ENCODE measurements at places on chromosomes 4 and X.

DNA sequence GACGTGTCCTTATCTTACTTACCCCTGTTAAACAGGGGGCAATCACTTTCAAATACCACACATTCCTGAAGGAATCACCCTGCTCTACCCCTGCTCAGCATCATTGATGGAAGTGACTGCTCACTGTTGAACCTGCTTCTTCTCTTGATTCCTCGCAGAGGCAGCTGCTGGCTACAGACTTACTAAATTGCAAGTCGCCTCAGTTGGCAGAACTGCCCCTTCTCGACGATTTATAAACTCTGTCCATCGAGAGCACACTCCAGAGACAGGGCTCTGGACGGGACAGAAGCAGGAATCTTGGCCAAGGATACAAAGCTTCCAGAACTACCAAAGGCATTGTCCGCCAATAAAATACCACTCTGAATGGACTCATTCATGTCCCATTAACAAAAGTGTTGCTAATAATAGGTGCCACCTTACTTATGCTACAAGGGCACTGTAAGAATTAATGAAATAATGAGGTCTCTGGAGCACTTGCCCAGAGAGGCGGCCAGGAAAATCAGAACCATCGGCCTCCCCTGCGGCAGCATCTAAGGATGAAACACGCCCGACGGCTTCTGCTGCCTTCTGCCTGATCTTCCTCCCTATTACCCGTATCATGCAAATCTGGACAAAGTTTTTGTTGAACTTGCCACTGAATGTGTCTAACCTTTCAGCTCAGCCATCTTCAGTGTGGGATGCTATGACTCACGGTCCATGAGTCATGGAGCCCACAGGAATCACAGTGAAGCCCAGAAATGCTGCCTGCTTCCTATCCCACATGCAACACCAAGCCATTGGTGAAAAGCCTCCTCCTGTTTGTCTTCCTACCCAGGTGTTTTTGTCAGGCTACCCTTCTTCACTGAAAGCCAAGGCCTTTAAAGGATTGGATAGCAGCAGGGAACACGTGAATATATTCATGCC is 164.9 kb downstream of the MAML3 start:
- DNase-seq = peak; percentile 54

DNA sequence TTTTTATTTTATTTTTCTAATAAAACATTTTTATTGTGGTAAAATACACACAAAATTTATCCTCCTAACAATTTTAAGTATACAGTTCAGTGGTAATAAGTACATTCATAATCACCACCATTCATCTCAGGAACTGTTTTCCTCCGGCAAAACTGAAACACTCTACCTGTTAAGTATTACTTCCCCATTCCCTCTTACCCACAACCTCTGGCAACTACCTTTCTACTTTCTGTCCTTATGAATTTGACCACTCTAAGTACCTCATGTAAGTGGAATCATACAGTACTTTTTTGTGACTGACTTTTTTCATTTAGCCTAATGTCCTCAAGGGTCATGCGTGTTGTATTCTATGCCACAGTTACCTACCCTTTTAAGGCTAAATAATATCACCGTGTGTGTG is 21.1 kb upstream of the HSFX4 start:
- no peak for DNase-seq

DNA sequence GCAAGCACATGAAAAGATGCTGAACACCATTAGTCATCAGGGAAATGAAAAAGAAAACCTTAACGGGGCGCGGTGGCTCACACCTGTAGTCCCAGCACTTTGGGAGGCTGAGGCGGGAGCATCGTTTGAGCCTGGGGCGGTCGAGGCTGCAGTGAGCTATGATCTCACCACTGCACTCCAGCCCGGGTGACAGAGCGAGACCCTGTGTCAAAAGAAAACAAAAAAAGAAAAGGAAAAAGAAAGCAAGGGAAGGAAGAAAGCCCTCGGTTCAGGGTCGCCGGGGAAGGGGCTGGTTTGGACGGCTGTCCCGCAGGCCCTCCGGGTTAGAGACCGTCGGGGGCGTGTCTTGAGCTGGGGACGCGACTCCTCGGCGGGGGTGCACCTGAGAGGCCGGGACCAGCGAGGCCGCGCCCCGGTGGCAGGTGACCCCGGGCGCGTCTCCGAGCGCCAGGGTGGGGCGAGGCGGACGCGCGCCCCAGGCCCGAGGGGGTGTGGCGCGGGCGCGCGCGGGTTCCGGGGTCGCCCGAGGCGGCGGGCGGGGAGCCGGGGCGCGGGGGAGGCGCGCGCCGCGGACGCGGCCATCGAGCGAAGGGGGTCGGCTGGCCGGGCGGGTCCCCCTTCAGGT is 478 bp upstream of the PLXNA3 start:
- DNase-seq = no peak

- DNase-seq = no peak
These were observed 677 bp upstream of the CENPC start for GRCh38 chr4:67546004-67546356.

DNA sequence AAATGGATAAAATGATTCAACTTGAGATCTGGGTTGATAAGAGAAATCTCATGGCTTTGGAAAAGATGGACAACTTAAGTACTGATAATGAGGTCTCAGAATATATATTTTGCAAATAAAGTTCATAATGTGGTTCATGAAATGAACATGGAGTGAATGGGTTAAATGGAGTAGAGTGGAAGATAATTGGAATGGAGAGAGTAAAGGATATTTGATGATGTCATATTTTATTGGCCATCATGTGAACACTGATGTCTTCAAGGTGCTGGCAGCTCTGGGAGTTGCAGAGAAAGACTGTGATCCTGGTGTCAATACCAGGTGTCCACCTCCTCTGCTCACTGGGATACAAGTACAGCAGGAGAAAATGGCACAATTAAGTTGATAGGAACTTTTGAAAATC is 133.9 kb upstream of the ZXDA start:
- DNase-seq = no peak

DNA sequence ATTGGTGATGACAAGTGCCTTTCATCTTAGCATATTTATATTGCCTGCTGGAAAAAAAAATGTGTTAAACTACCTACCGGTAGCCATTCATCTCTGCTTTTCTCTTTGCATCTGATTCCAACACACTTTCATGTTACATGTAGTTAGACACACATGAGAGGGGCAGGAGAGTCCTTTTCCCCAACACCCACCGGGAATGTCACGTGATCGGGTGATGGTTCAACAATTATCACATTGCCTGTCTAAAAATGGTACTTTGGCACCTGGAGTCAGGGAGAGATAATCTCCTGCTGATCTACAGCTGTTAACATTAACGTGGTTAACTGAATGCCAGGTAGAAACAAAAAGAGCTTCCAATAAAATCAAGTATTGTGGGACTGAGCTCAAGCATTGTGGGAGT is 19.6 kb upstream of the PBDC1 start:
- no peak for DNase-seq

- DNase-seq = no peak
These were observed 367.8 kb downstream of the GASK1B start for GRCh38 chr4:157804986-157805385.

- DNase-seq = no peak
These were observed 8.4 kb downstream of the TMEM271 start for GRCh38 chr4:567457-568350.

- DNase-seq = no peak
These were observed 75.8 kb downstream of the TSPAN7 start for GRCh38 chrX:38636949-38637819.

DNA sequence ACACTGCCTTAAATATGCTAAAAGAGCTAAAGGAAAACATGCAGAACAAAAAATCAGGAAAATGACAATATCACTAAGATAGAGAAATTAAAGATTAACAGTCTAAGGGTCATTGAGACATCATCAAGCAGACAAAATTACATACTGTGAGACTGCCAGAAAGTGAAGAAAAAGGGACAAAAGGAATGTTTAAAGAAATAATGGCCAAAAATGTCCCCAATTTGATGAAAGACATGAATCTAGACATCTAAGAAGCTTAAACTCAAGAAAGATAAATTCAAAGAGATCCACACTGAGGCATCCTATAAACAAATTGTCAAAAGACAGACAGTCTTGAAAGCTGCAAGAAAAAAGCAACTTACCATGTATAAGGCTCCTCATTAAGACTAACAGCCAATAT is 63.7 kb downstream of the OPHN1 start:
- no peak for DNase-seq

DNA sequence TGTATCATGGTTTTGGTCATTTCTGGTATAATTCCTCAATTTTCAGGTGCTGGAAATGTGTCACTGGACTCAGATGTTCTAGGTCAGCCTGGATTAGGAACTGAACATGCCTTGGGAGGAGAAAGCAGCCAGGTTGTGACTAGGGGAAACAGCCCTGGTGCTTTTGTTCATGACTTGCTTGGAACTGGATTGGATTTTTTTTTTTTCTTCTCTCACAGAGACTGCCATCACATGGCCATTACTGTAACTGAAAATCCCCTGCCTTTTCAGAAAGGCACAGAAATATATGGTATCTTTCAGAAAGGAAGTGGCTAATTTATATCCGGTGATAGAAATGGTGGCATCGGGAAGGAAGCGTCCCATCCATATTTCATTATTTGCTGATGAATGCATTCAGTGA is 34.6 kb downstream of the SEPTIN11 start:
- DNase-seq = no peak

DNA sequence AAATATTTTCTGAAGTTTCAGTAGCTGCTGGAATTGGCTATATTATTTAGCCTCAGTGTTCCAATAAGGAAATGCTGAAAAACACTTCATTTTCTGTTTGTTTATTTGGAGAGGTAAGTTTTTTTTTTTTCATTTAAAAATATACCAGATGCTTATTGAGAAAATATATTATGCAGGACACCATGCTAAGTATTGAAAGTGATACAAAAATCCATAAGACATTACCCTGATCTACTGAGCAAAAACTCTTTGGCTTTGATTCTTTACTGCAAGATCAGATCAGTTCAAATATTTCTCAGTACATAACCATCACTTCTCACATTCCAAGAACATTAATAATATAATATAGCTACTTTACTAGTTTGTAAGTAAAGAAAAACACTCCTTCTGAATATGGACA is 123.4 kb upstream of the PACRGL start:
- no peak for DNase-seq

- DNase-seq = no peak
These were observed 76.5 kb upstream of the ATP8A1 start for GRCh38 chr4:42733380-42733779.

GRCh38 chr4:38106886-38107514 is 146.8 kb downstream of the PTTG2 start:
- DNase-seq = no peak

DNA sequence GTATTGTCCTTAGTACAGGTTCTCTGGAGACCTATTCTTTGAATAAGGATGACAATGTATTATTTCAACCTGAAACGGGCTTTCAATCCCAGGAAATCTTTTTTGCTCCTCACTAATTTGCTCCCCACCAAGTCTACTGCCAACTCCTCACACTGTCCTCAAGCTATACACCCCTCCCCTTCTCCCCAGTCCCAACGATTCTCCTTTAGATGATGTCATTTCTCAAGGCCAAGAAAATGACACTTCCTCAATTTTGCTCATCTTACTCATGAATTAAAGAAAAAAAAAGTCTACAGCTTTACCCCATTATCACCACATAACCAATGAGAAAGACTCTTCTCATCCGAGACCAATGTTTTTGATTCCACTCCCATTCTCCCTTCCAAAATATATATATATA is 20.6 kb downstream of the AP1S2 start:
- DNase-seq = no peak

GRCh38 chrX:115898382-115899001 is 272.1 kb upstream of the AGTR2 start:
- no peak for DNase-seq

DNA sequence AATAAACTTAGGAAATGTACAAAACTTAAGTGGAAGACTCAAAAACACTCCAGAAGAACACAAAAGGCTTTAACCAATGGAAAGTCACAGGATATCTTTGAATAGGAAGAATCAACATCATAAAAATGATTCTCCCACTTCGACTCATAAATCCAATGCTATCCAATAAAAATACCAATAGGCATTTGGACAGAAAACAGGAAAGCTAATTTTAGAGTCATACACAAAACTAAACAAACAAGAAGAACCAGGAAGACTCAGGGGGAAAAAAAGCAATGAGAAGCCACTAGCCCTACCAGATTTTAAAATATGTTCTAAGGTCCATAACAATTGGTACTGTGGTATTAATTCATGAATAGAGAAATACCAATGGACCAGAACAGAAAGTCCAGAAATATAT is 28.2 kb downstream of the SLC9A7 start:
- DNase-seq = no peak

GRCh38 chr4:39331191-39331590 is 35.0 kb downstream of the RFC1 start:
- no peak for DNase-seq

DNA sequence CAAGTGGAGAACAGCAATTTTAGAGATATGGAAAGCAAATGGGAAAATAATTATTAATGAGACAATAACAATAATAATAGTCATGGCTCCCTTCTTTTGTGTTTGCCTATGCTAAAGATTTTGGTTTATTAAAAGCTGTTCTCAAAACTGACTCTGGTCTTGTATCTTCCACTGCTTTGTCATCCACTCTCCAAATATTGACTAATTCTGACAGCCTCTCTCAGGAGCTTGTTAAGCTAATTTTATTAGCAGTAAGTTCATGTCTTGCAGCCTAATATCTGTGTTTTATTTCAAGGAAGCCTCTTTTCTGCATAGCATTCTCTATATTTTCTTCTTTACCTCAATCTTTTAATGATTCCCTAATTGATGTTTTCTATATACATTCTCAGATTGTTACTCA is 1419.8 kb downstream of the ARAP2 start:
- no peak for DNase-seq

DNA sequence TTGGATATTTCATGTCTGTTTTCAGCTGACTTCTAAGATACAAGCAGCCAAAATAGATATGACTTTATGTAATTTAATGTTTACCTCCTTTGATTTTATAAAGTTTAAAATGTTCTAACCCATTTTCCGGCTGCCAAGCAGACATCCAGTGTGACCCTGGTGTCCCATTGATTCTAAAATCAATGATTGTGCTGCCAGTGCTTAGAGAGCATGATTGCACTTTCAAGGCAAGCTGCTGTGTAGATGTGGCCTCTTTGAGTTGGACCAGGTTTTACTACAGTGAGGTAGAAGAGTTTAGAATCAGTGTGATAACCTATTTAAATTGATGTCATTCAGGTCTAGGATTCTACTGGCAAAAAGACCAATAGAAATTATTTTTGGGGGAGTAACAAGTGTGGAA is 730.9 kb downstream of the STPG2 start:
- DNase-seq = no peak

GRCh38 chr4:157014621-157015591 is 43.3 kb upstream of the PDGFC start:
- peak; percentile 82 for DNase-seq
